Hematopoietic multipotent progenitor cell treated with erythropoietin and hydrocortisone succinate and interleukin-3 and kit ligand, for 4 days (in vitro differentiated cells): ENCODE measurements at places on chromosomes 12 and 14.
A peak's percentile ranks its signal among the peaks of the same experiment; 100 is the strongest.

DNA sequence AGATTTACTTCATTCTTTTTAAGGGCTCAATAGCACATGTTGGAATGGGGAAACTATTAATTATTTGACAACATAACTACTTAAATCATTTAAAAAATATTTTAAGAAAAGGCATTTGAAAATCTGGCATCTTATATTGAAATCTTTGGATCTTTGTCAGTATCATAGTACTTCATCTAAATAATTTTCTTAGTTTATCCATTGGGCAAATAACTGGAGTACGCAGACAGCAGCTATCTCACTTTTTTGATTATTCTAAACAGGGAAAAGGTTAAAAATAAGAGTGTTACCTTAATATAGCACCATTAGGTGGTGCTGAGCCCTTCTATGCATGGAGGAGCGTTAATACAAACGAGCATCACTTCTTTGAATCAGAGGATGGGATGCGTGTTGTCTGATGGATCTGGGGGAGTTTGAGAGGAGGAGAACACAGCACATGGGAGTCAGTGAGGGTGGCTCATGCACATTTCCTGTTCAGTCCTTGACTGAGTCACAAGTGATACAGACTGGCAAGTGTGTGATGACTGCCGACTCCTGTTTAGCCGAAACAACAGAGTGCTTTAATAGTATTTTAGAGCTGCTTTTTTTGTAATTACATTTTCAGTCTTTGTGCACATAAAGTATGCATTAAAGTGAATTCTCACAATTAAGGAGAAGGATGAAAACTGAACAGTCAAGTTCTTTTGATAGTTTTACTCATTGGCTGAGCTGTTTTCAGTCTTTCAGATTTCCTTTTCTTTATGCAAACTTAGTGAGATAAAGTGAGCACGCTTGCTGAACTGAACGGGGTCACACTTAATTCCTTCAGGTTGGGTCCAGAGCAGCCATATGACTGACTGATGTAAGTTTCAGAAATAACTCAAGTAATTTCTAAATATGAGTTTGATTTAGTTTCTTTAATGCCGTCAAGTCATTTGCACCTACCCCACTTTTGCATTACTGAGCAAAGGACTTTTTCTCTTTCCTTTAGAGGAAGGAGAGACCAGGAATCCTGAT lies 92.7 kb downstream of the DIP2B start:
- peak; percentile 58 for DNase-seq

- peak; percentile 52 for DNase-seq
These were observed at the start of gene SRRM4 for GRCh38 chr12:118981285-118982211. TSS of gene SRRM4 (plus strand) at chr12:118981541. CDS start at chr12:118981883, 342 bp downstream.

GRCh38 chr14:83491091-83491490 lies 1957.4 kb upstream of the SEL1L start:
- no peak for DNase-seq

DNA sequence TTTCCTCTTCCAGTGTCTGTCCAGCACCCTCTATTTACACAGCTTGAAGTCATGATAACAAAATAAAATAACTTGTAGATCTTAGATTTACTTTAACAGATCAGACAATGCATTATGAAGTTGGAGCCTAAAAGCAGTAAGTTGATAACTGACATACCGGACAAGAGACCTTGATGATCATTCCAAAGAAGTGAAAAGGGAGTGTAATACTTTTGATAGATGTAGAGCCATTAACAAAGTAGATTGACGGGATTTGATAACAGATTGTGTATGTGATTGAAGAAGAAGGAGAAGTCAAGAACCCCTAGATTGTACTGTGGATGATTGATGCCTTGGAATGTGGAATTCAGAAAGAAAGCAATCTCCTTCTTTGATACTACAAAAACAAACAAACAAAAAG lies 403.8 kb upstream of the MGAT4C start:
- DNase-seq, result no peak

- DNase-seq, result no peak
These were observed 80.8 kb upstream of the REP15 start for GRCh38 chr12:27615331-27615891.
